ENCODE measurements at places on chromosomes 1 and 21.

DNA sequence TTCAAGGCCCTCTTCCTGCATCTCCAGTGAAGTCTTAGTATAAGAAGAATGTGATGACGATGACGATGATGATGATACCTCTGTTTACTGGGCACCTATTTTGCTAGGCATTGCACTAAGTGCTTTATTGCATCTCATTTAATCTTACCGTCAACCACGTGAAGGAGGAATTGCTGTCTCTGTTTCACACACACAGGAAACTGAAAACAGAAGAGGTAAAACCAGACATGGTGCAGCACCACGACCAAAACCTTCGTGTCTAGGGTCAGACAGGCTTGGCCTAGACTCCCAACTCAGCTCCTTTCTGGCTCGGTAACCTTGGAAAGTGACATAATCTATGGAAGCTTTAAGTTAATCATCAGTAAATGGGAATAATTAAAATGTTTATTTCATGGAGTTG is 20.7 kb upstream of the KCNA2 start:
- DNase-seq = no peak

DNA sequence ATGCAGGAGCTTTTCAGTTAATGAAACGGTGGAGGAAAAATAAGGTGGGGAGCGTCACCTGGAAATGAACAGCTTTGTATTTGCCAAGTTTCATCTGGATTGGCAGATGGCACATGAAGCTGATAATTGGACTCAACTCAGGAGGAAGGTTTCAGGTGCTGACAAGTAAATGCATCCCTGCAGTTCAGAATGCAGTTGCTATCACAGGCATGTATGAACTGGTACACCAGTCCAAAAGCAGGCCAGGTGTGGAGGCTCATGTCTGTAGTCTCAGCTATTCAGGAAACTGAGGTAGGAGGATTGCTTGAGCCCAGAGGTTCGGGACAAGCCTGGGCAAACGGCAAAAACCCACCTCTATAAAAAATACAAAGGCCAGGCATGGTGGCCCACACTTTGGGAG is 15.5 kb downstream of the DEGS1 start:
- no peak for DNase-seq

- DNase-seq = no peak
Observed at GRCh38 chr1:236502579-236502971, 21.2 kb upstream of the LGALS8 start.

- no peak for DNase-seq
Observed at GRCh38 chr1:230641346-230641745, 935 bp upstream of the COG2 start.

DNA sequence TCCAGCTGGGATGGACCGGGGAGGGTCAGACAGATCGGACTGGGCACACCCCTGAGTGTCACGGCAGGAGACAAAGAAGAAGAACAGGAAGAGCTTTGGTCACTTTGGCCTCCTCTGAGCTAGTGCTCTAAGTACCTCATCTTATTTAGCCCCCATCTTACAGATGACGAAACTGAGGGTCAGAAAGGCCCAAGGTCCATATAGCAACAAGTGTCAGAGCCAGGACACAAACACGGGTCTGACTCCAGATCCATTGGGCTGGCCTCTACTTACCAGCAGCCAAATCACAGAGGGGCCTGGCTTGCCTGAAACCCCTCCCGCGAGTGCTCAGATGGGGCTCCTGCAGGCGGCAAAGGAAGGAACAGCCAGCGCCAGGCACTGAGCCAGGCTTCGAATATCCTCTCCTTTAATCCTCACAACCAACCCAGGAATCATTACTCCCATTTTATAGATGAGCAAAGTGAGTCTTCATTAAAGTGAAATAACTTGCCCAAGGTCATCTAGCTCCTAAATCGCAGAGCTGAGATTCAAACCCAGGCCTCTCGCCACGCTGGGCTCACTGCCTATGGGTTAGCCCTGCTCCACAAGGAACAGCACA is 25.7 kb upstream of the SELENON start:
- no peak for DNase-seq

DNA sequence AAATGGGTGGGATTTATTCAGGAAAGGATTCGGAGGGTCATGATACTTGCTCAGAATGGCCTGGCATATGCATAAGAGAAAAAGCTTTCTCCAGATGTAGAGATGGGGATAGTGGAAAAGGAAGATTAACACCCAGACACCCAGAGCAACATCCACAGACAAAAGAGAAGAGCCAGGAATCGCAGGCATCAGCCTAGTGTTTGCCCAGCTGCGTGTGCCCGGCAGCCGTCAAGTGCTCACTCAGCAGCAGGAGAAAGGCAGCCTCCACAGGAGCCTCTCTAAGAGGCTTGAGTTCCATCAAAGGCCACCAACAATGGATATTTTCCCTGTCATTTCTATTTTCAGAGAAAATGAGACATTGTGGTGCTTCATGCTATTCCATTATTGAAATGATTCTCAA is 54.7 kb downstream of the NTPCR start:
- no peak for DNase-seq

- no peak for DNase-seq
Observed at GRCh38 chr1:86247597-86248279, 91.2 kb upstream of the COL24A1 start.

GRCh38 chr1:175220853-175221556 is 28.4 kb upstream of the KIAA0040 start:
- peak; percentile 41 for DNase-seq

DNA sequence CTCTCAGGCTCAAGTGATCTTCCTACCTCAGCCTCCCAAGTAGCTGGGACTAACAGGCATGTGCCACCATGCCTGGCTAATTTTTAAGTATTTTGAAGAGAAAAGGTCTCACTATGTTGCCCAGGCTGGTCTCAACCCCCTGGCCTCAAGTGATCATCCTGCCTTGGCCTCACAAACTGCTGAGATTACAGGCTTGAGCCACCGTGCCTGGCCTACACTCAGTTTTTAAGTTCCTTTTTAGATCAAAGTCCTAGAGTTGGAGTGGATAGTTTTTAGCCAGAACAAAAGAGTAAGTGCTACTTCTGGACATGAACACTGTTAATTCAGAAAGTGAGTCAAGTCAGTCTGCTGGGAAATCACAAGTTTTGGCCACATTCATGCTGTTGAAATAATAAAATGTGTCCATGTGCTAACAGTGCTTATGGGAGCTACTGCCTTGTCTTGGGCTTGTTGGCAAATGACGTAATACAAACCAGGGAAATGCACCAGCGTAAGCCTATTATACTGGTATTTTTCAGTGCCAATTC is 84.2 kb downstream of the NDUFS5 start:
- DNase-seq = peak; percentile 21

DNA sequence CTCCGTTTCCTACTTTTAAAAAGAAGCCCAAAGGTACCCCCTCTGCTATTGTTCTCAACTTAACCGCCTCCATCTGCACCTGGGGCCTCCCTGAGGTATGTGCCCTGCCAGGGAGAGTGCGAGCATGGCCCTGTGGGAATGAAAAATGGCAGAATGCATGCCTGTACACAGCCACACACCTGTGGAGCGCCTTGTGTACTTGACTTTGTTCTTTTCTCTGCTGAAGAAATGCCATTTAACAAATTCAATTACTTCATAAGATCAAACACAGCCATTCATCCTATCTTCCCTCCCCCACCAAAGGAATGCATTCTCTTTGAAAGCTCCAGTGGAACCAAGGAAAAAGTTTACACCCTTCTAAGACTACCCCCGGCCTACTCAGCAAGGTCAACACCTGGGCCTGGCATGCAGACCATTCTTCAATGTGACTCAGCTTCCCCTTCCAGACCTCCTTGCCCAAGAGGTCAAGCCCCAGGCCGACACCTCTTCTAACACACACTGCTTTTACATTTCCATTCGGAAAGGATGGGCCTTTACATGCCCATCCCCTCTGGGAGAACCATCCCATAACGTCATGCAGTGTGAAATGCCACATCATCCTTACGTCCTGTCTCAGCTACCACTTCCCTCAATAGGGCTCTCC is 123.7 kb downstream of the SMYD2 start:
- DNase-seq = no peak

DNA sequence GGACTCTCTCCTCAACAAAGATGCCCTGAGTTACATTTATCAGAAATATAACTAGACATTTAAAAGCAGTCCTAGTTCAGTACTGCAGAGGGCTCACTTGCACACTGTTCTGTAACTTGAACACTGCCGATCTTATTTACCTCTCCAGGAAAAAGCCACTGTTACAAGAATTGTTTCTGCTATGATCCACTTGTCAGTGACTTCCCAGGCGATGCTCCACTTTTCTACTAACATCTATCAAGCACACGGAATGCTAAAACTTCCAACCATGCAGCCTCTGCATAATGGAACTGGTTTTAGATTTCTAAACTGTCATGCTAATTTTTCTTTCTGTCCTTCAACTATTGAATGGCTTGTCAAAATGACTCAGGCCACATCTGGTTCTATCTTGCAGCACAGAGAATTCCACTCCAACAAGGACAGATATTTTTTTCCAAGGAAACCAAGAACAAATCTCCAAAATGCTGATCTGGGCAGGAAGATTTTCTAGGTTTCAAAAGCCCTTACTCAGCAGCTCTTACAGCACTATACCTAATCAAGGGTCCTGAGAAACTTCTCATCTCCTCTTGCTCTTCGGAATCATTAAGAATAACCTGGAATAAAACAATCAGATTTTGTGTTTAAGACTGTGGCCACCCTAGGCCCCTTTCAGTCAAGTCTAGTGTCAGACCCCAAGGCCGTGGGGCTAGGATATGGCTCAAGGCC is 9.9 kb downstream of the SEC16B start:
- peak; percentile 50 for DNase-seq

Data from Karpas-422 (cell line).